ENCODE measurements at places on chromosomes 12 and 14.

- H3K27ac ChIP-seq = no peak overlapping the region
- H3K27me3 ChIP-seq = no peaks in the 10 kb centered on the region
- no peaks in the 10 kb centered on the region for H3K4me1 ChIP-seq
- no peak overlapping the region for H3K4me3 ChIP-seq
- peaks cover 17% of the 10 kb centered on the region for H3K36me3 ChIP-seq
These were observed 15.8 kb downstream of the CYP46A1 start for GRCh38 chr14:99699861-99700260.

- H3K27me3 ChIP-seq = no peaks in the 10 kb centered on the region
- no peak overlapping the region for H3K4me3 ChIP-seq
- DNase-seq = no peak
- no peaks in the 10 kb centered on the region for H3K4me1 ChIP-seq
- H3K27ac ChIP-seq = no peak overlapping the region
These were observed 54.1 kb downstream of the CDC42BPB start for GRCh38 chr14:103003351-103003615.

- no peaks in the 10 kb centered on the region for H3K36me3 ChIP-seq
- peaks cover 19% of the 10 kb centered on the region for H3K4me1 ChIP-seq
These were observed 179.0 kb upstream of the RGS6 start for GRCh38 chr14:71753126-71753830.

GRCh38 chr14:20690848-20691640, 2.5 kb downstream of the ANG start:
- peaks cover 13% of the 10 kb centered on the region for H3K4me1 ChIP-seq
- no peak for DNase-seq
- H3K27me3 ChIP-seq = no peaks in the 10 kb centered on the region
- peaks cover 5% of the 10 kb centered on the region for H3K36me3 ChIP-seq
- H3K4me3 ChIP-seq = peak overlapping the region; percentile 55

GRCh38 chr12:108559007-108559655, 1.8 kb downstream of the SART3 start:
- no peak for DNase-seq
- H3K27me3 ChIP-seq = no peaks in the 10 kb centered on the region
- peaks cover 17% of the 10 kb centered on the region for H3K4me1 ChIP-seq
- peak overlapping the region; percentile 72 for H3K27ac ChIP-seq
- H3K36me3 ChIP-seq = peaks cover 5% of the 10 kb centered on the region

DNA sequence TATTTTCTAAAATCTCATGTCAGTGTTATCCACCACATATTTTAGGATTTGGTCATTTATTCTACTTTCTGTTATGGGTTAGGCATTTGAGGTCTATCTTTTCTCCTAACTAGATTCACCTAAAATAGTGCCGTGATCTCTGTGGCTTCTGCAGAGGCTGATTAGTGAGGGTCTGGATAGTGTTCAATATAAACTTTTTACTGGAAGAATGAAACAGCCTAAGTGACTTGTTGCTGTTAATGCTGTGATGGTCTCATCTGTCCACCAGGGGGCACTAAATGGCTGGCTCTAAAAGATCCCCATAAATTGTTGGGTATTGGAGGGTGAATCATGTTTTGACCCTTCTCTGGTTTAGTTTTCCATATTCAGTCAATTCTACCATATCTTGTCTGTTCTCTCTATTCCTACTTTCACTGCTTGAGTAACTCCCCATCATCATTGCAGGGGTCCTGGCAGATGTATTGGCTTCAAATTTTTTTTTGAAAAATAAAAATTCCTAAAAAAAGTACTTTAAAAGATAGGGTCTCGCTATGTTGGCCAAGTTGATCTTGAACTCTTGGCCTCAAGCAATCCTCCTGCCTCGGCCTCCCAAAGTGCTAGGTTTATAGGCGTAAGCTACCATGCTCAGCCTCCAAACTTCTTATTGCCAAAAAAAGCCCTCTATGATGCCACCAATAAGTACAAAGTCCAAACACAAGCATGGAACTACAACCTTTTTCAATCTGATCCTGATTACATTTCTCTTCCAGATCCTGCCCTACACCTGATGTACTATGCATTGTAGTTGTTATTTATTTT, 6.9 kb downstream of the PABPN1 start:
- H3K27ac ChIP-seq = no peak overlapping the region
- peaks cover 8% of the 10 kb centered on the region for H3K36me3 ChIP-seq
- H3K27me3 ChIP-seq = no peaks in the 10 kb centered on the region
- no peak overlapping the region for H3K4me3 ChIP-seq
- peaks cover 9% of the 10 kb centered on the region for H3K4me1 ChIP-seq
- DNase-seq = peak; percentile 69

- no peak for DNase-seq
- no peak overlapping the region for H3K27ac ChIP-seq
- H3K4me3 ChIP-seq = no peak overlapping the region
- no peaks in the 10 kb centered on the region for H3K36me3 ChIP-seq
- H3K4me1 ChIP-seq = peaks cover 25% of the 10 kb centered on the region
- H3K27me3 ChIP-seq = no peaks in the 10 kb centered on the region
These were observed 114.5 kb downstream of the PHLDA1 start for GRCh38 chr12:75917083-75917482.

GRCh38 chr14:93105362-93105761, 10.4 kb downstream of the ITPK1 start:
- H3K27me3 ChIP-seq = no peaks in the 10 kb centered on the region
- no peaks in the 10 kb centered on the region for H3K36me3 ChIP-seq
- no peak overlapping the region for H3K27ac ChIP-seq
- peaks cover 9% of the 10 kb centered on the region for H3K4me1 ChIP-seq
- H3K4me3 ChIP-seq = no peak overlapping the region
- no peak for DNase-seq

Data from type B pancreatic cell (in vitro differentiated cells).